DND-41 (cell line): ENCODE measurements at places on chromosomes 6 and 20.

DNA sequence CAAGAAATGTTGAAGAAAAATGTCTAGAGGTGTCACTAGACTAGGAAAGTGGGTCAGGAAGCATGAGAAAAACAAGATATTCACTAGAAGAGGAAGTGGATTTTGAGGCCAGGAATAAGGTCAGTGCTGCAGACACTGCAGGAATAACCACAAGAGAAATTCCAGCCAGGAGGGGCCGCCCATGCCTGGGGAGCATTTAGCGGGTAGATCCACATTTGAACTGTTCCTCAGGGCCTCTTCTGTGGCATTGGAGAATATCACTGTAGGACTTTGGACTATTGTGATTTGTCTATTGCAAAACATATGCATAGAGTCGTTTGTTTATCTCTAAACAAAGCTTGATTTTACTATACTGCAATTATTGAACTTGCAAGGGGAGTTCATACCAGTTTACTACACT lies 49.6 kb upstream of the CCDC28A start:
- DNase-seq = no peak

DNA sequence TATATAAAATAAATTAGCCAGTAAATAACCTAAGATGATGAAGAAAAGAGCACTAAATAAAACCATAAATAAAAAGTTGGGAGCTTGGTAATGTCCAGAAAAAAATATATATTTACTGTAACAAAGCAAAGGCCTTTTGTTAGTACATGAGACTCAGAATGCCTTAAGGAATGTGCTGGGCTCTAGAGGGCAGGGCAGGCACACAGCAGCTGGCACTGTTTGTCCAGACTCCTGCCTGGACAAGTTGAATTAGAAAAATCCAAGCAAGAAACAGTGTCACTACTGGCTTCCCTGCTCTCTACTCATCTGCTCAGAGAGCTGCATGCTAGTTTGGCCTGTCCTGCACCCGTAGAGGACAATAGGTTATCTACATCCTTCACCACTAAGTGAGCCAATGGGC lies 8.8 kb downstream of the DEFB129 start:
- no peak for DNase-seq

DNA sequence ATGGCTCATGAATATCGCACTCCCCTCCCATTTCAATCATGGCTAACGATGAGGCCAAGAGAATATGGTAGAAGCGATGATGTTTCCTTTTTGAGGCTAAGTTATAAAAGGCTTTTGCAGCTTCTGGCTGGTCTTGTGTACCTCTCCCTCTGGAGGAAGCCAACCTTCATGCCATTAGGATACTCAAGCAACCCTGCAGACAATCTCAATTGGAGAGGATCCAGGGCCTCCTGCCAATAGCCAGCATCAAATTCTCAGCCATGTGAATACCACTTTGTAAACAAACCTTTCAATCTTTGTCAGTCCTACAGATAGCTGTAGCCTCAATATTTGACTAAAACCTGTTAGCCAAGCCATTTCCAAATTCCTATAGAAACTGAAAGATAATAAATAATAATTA lies 738.4 kb downstream of the KIF16B start:
- DNase-seq = no peak

GRCh38 chr20:53900380-53900999 lies 169.9 kb downstream of the BCAS1 start:
- DNase-seq = no peak

DNA sequence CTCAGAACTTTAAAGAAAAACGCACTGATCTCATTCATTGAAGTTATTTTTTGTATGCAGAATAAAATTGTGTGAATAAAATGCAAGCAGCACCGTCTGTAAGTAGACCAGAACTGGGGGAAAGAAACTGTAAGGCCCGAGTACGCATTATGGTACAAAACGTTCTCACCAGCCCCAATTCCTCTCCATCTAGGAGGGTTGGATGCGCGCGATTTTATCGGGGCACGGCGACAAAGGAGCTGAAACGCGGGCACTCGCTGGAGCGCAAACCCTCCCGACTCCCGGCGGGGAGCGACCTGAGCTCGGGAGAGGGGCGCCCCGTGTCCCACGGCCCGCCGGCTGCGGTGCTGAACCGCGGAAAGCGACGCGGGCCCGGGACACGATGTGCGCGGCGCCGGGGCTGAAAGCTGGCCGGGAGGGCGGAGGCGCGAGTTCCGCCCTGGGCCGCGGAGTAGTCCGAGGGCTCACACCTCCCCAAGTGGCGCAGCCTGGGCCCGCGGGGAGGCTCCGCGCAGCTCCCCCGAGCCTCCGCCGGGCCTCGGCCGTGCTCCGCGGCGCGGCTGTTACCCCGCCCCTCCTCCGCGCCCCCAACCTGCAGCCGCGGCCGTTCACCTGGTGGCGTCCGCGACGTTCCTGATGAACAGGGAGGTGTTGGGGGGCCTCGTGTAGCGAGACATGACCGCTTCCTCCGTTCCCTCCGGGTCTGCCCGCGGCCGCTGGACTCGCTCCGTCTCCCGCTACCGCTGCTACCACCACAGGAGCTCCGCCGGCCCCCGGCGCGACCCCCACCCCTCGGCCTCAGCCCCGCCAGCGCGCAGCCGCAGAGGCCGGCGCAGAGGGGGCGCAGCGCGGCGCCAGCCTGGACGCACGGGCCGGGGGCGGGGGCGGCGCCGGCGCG lies at the start of gene SRSF12:
TSS of gene SRSF12 (minus strand) at position 861 of the 898 bp plus-strand sequence. CDS start at position 677, 184 bp downstream.
- no peak for DNase-seq
